ENCODE measurements at places on chromosomes 7 and 10.

DNA sequence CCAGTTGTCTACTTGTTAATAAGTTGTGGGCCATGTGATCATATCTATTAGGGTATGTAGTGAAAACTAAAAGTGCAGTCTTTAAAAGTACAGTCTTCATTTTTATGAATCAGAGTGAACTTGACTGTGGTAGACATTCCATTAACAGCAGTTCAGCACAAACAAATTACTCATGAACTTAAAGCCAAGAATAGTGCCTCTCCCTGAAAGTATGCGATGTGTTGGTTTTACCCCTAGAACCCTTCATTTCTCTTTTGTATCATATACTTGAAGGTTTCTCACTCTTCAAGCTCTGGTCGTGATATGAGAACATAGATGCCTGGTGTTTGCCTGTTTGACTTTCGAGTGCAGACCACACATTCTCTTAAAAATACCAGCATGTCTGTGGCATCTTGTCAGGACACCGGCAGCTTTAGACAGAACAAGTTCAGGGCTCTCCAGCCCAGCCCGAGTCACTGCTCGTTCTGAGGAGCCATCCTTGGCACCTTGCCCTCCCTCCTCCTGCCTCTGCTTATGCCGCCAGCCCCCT lies 159.3 kb downstream of the LCOR start:
- no peaks in the 10 kb centered on the region for H3K4me1 ChIP-seq
- no peak overlapping the region for H3K27ac ChIP-seq
- DNase-seq: no peak

GRCh38 chr10:93221171-93221496 lies 147.4 kb downstream of the CYP26A1 start:
- no peaks in the 10 kb centered on the region for H3K36me3 ChIP-seq
- H3K4me3 ChIP-seq: no peak overlapping the region
- no peak overlapping the region for H3K27ac ChIP-seq
- no peaks in the 10 kb centered on the region for H3K4me1 ChIP-seq

- H3K27me3 ChIP-seq: no peaks in the 10 kb centered on the region
- H3K4me3 ChIP-seq: no peak overlapping the region
- H3K4me1 ChIP-seq: no peaks in the 10 kb centered on the region
- no peak for DNase-seq
- H3K27ac ChIP-seq: no peak overlapping the region
- H3K36me3 ChIP-seq: no peaks in the 10 kb centered on the region
These were observed 20.2 kb upstream of the SRPK2 start for GRCh38 chr7:105408791-105409410.

- no peak overlapping the region for H3K27ac ChIP-seq
- no peaks in the 10 kb centered on the region for H3K27me3 ChIP-seq
- DNase-seq: no peak
These were observed 29.5 kb downstream of the BAG3 start for GRCh38 chr10:119680650-119681081.

GRCh38 chr7:43642897-43643630 lies 60.2 kb downstream of the STK17A start:
- no peak for DNase-seq
- peaks cover 30% of the 10 kb centered on the region for H3K4me1 ChIP-seq
- H3K36me3 ChIP-seq: no peaks in the 10 kb centered on the region

GRCh38 chr10:97383159-97383558 lies 18.0 kb downstream of the RRP12 start:
- H3K4me3 ChIP-seq: no peak overlapping the region
- H3K36me3 ChIP-seq: no peaks in the 10 kb centered on the region
- no peak for DNase-seq
- H3K27me3 ChIP-seq: no peaks in the 10 kb centered on the region
- H3K4me1 ChIP-seq: no peaks in the 10 kb centered on the region

DNA sequence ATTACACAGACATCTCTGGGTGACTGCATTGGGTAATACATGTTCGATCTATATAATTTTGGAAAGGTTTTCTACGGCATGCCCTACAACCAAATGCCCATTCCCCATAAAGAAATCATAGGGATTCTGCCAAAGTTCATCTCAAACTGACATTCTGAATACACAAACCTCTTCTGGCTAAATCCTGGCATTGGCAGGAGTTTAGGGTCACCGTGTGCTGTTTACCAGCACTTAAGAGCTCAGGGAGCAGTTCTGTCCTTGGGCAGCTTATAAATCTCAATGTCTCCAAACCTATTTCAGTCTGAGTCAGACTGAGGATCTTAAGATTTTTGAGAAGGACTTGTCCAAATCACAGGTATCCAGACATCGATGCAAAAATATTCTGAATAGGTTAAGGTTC lies 809.6 kb upstream of the LRRN3 start:
- no peak overlapping the region for H3K4me3 ChIP-seq
- no peaks in the 10 kb centered on the region for H3K4me1 ChIP-seq
- DNase-seq: no peak
- no peak overlapping the region for H3K27ac ChIP-seq
- H3K36me3 ChIP-seq: no peaks in the 10 kb centered on the region

GRCh38 chr10:129796710-129797420 lies 167.2 kb downstream of the EBF3 start:
- no peaks in the 10 kb centered on the region for H3K36me3 ChIP-seq
- no peak overlapping the region for H3K27ac ChIP-seq
- H3K4me1 ChIP-seq: no peaks in the 10 kb centered on the region

Data from right lobe of liver (tissue), 6 donors.